NCI-H510A treated with DMSO at 0.1 percent for 48 hours (cell line): ENCODE measurements at places on chromosomes 2 and 18.

DNA sequence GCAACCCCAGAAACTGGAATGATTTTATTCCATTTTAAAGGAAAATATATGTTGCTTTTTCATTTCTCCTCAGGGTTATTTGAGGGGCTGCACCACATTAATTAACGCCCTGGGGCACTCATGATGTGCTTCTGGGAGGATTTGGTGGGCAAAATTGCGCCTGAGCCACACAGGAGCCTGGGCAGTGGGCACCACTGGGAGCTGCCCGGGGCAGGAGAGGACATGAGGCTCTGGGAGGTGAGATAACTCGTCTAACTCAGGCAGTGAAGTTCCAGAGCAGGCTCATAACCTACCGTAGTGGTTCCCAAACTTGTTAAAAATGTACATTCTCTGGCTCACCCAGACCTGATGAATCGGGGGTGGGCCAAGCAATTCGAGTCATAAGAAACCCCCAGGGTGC is 68.3 kb downstream of the EDAR start:
- DNase-seq = no peak

GRCh38 chr2:49840428-49840975 is 686.2 kb upstream of the FSHR start:
- DNase-seq = no peak

- DNase-seq = no peak
These were observed 160.0 kb downstream of the KCNH7 start for GRCh38 chr2:162678551-162678950.

GRCh38 chr2:185360776-185361175 is 377.8 kb upstream of the FSIP2 start:
- no peak for DNase-seq
